Mammary epithelial cell (primary cell): ENCODE measurements at places on chromosomes 1 and 21. TPM values are rescaled to one million over a fixed set of nuclear protein-coding genes. Genes with fewer than 3 reads are reported as not detected.

The S100A14 gene
- 770 and 813 TPM in 2 replicates for total RNA-seq

The FMOD gene
- 0.32 TPM in 1 of 2 replicates, not detected in the other for total RNA-seq

The ANKRD65 gene
- 7.5 TPM for total RNA-seq

The CNKSR1 gene
- total RNA-seq, result 26.0 TPM

The DYNLT4 gene
- total RNA-seq, result not detected in 2 replicates
